ENCODE measurements at places on chromosomes 6 and 20. TPM values are rescaled to one million over a fixed set of nuclear protein-coding genes. Genes with fewer than 3 reads are reported as not detected.

PEDS1 gene
- total RNA-seq: 14.1 TPM

SIRPD gene
- not detected for total RNA-seq

ANKRD66 gene
- 3.5 TPM for total RNA-seq

ANGPT4 gene
- 0.23 TPM for total RNA-seq

HLA-DRB1 gene
- total RNA-seq: 9.9 TPM

PTK6 gene
- not detected for total RNA-seq

CEP85L gene
- 37.1 TPM for total RNA-seq

RUNX2 gene
- 0.23 TPM for total RNA-seq

All from diencephalon (tissue), 1 donor.